Effector CD8-positive, alpha-beta T cell (primary cell): ENCODE measurements at places on chromosomes 13 and 19.

- DNase-seq, result no peak
These were observed 6.6 kb upstream of the FLT1 start for GRCh38 chr13:28501547-28501946.

GRCh38 chr19:7217861-7218260 is 76.4 kb downstream of the INSR start:
- no peak for DNase-seq

DNA sequence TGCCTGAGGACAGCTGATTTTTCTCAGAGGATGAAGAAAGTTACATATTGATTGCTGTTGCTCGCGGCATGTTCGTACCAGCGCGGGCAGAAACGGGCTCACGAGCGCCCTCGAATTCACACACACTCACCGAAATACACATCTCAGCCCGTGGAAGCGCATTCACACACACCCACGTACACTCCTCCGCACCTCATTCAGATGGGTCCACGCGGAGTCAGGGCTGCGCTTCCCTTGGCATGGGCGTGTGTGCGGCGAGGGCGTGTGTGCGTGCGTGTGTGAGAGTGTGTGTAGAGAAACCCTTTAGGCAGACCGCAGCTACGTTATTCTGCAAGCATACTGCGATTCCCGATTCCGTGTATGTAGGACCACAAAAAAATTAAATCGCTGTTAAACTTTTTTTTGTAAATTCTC is 2.1 kb upstream of the PCDH17 start:
- DNase-seq, result no peak

DNA sequence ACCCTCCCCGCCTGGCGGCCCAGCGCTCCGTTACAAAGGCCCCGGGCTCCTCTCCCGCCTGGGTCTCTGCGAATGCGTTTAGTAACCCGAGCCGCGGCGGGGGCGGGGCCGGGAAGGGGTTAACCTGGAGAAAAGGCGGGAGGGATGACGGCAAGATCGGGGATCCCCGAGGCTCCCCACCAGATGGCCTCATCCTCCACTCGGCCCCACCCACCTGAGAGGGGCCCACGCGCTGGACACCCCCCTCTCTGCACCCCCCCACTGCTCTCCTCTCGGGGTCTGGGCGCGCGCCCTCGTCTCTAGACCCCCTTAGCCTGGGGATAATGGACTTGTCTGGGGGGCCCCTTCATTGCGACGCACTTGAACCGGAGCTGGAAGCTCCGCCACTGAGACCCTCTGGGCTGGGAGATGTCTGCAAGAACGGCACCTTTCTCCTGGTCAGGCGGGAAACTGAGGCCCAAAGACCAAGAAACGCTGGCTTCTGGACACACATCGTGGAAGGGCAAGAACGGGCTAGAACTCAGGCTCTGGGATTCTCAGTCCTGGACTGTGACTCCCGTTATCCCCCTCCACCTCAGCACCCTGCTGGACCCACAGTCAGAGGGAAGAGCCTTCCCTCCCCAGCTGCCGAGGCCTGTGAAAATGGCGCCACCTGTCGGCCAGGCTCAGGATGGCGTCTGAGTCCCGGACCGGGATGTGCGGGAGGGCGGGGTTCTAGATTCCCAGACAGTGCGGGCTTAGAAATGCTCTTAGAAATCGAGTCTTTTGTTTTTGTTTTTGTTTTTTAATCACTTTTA is 2.9 kb upstream of the LTBP4 start:
- DNase-seq, result peak; percentile 79

GRCh38 chr19:3365836-3366752 is at the start of gene NFIC:
NFIC (plus strand) TSS chr19:3366583; CDS start chr19:3366637, 54 bp downstream.
- no peak for DNase-seq

GRCh38 chr19:23908165-23908564 is 6.5 kb upstream of the ZNF726 start:
- no peak for DNase-seq

GRCh38 chr19:27794494-27795042 is 1418.4 kb downstream of the UQCRFS1 start:
- DNase-seq, result no peak

DNA sequence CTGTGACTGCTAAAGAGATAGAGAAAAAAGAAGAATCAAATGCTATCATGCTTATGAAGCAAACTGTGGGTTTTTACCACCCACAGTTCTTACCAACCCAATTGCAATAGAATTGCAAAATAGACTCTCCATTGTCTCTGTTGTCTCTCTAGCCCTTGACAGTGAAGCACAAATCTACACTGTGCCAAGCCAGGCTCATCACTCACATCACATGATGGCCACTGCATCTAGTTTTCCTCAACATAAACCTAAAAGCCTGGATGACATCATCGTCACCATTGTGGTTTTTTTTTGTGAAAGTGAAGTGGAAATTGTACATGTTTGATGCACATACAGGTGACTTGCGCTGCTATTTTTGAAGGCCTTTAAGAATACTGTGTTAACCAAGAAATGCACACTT is 56.1 kb downstream of the KL start:
- DNase-seq, result no peak

DNA sequence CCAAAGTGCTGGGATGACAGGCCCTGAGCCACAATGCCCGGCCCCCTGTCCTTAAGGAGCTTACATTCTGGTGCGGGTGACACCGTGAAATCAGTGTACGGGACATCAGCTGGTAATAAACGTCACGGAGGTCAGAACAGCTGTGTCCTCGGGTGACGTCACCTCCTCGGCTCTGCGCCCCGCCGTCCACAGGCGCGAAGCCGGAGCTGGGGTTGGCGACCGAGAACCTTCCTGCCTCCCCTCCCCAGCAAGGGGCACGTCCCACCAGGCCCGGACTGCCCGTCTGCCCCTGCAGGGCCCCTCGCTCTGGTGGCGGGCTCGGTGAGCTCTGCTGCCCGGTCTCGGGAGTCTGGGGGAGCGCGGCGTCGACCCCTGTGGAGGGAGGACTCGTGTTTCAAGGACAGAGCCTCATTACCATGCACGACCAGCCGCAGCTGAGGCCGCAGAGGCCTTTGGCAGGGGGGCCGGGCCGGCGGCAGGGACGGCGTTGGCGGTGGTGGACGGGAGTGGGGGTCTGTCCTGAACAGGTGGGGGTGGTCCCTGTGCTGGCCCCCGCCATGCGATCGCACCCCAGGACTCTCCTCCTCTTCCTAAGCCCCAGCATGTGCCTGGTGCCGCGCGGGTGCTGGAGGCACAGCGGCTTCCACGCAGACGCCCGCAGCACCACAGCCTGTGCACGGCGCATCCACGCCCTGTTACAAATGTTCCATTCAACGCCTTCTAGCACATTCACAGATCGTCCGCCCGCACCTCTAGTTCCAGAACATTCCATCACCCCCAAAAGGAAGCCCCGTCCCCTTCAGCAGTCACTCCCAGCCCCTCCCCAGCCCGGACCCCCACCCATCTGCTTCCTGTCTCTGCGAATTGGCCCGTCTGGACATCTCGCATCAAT is 5.4 kb downstream of the LINGO3 start:
- no peak for DNase-seq

DNA sequence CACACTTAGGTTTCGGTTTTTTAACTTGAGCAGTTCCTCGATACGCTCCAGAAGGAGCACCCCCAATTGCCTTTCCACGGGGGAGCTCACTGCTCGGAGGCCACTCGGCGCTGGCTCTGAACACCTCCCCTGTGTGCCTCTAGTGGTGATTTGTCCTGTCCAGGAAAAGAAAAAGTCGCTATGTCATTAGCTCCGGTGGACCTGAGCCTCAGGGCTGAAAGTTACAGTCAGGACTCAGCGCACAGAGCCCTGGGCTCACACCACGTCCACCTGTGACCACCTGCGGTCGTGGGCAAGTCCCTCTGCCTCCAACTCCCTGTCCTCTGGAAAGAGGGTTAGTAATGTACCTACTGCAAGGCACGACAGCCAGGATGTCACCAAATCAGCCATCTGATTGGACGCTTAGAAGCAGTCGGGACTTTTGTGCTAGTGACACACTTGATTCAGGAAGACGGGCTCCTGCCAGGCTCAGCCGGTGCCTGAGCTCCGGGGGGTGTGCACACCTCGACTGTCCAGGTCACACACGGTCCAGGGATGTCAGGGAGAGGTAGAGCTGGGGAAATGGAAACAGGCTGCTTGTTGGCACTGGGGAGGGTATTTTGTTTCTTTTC is 3.9 kb upstream of the TMPRSS9 start:
- no peak for DNase-seq
